ENCODE measurements at places on chromosomes 13 and 19. TPM values are rescaled to one million over a fixed set of nuclear protein-coding genes. Genes with fewer than 3 reads are reported as not detected.

MYCBP2 gene
- 75.4 TPM for polyA plus RNA-seq

ZNF726 gene
- 13.9 TPM for polyA plus RNA-seq

C19orf81 gene
- polyA plus RNA-seq: not detected

MBD3L3 gene
- polyA plus RNA-seq: not detected

CLEC11A gene
- polyA plus RNA-seq: 44.7 TPM

IQCN gene
- 3.7 TPM for polyA plus RNA-seq

MAP3K10 gene
- polyA plus RNA-seq: 13.5 TPM

MEF2B gene
- 1.8 TPM for polyA plus RNA-seq

CNMD gene
- polyA plus RNA-seq: 7.8 TPM

NLRP8 gene
- not detected for polyA plus RNA-seq

RXFP2 gene
- not detected for polyA plus RNA-seq

POLD1 gene
- 41.7 TPM for polyA plus RNA-seq

All from left lung (tissue), 14 donors.